Right atrium auricular region (tissue), 2 donors: ENCODE measurements at places on chromosomes 13 and 19. TPM values are rescaled to one million over a fixed set of nuclear protein-coding genes. Genes with fewer than 3 reads are reported as not detected.

Gene NLRP8
- total RNA-seq, result not detected

Gene KLK14
- total RNA-seq, result not detected

Gene CDC42EP5
- 11.4 TPM for total RNA-seq

Gene ATP5F1D
- total RNA-seq, result 269 TPM

Gene FAM83E
- not detected for total RNA-seq

DNA sequence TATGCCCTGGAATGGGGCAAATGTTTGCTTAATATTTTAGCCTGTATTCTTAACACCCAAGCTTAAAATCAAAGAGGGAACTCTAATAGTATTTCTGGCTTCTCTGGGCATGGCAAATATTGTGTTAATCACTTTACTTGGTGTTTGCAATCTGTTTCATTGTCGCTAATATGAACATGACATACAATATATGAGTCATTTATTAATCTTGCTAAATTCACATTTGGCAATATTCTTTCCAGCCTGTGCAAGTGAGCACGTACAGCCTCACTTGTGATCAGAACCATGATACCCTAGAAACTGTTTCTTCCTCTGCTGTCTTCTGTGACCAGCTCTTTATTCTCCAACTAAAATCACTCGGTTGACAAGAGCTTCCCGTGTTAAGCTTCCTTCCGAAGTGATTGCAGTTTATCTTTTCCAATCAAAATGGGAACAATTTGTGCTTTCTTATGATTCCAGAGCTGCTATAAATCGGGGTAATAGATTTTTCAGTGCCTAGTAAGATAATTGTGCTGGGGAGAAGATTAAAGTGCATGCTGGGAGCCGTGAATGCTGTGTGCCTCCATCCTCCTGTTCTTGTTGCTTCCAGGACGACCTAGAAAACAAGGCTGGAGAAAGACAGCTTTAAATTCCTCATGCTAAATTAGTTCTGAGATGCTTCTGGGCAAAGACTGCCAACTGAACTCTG is 153.0 kb upstream of the TMTC4 start:
- DNase-seq, result no peak

GRCh38 chr19:36528921-36529518 is 949 bp upstream of the ZNF260 start:
- DNase-seq, result no peak

DNA sequence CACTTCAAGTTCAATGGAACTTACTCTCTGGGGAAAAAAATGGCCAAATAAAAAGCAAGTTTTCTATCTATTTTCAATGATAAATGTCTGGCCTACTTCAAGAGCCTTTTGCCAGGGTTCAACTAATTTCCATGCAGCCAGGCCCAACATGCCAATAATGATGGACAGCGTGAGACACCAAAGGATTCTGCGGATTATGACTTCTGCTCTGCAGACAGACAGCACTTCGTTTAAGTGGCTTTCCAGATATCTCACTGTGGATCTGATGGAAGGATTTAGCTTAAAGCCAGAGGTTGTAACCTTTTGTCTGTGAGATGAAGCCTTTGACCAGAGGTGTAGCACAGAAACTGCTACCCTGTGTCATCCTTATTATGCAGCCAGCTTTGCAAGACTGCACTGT is 614.2 kb downstream of the DCT start:
- DNase-seq, result no peak

- DNase-seq, result peak; percentile 62
Observed at GRCh38 chr13:22428188-22428828, 752.5 kb upstream of the SGCG start.

GRCh38 chr19:11070123-11070522 is 19.1 kb upstream of the LDLR start:
- no peak for DNase-seq

- DNase-seq, result no peak
Observed at GRCh38 chr13:46580362-46580839, 27.4 kb downstream of the LRCH1 start.

GRCh38 chr19:29375429-29376119 is 150.2 kb upstream of the VSTM2B start:
- DNase-seq, result no peak

- DNase-seq, result no peak
Observed at GRCh38 chr13:81957121-81957520, 1616.2 kb upstream of the SPRY2 start.

- no peak for DNase-seq
Observed at GRCh38 chr13:74528734-74529513, 394.7 kb upstream of the KLF12 start.

- DNase-seq, result peak; percentile 65
Observed at GRCh38 chr13:98173431-98174152, 3.5 kb downstream of the RNF113B start.

- no peak for DNase-seq
Observed at GRCh38 chr13:67140006-67140405, 90.1 kb downstream of the PCDH9 start.

GRCh38 chr19:55197528-55197927 is 11.8 kb downstream of the PTPRH start:
- DNase-seq, result no peak

DNA sequence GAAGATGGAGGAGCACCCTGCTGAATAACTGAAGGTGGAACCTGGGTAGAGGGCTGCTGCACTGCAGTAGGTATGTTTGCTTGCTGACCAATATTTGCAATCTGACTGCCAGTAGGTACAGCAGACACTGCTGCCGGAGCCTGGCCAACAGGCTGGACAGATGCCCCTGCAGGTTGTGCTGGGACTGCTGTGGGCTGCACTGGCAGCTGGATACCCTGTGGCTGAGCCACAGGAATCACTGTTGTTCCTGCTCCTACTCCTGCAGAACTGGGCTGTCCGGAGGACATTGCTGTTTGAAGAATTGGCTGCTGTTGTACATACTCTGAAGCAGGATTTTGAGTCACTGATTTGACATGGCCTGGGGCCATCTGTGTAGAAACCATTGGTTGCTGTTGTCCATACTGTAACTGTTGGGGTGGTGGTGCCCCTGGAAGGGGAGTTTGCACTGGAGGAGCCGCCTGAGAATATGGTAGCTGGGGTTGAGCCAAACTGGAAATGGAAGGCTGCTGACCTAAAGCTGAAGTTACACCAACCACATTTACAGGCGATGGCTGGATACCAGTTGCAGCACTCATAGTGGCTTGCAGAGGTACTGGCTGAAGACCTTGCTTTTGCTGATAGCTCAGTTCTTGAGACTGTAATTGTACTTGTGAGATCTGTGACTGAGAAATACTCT is 2.2 kb downstream of the TSC22D1 start:
- no peak for DNase-seq

DNA sequence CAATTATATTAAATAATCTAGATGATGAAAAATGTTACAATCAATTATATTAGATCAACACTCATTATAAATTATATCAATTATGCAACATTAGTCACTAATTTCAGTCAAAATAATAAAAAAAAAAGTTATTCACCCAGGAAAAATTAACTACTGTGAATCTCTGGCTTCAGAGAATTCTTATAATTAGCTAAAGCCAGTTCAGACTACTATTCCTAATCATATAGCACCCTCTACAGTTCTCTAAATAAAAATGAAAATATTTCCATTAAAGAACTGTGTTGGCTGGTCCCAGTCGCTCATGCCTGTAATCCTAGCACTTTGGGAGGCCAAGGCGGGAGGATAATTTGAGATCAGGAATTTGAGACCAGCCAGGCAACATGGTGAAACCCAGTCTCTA is 33.0 kb downstream of the XPO4 start:
- DNase-seq, result no peak

- DNase-seq, result no peak
Observed at GRCh38 chr19:4596033-4596904, 36.8 kb upstream of the SEMA6B start.
